BJ (cell line): ENCODE measurements at places on chromosomes 3 and 15. TPM values are rescaled to one million over a fixed set of nuclear protein-coding genes. Genes with fewer than 3 reads are reported as not detected.

RAB6B gene
- 2.0 and 3.0 TPM in 2 replicates for polyA plus RNA-seq

ZDHHC23 gene
- polyA plus RNA-seq: 2.1 and 2.5 TPM in 2 replicates

GPR15 gene
- not detected in 2 replicates for polyA plus RNA-seq

EIF4E3 gene
- polyA plus RNA-seq: 1.1 and 2.8 TPM in 2 replicates

COLQ gene
- polyA plus RNA-seq: 1.0 and 1.6 TPM in 2 replicates

SNRPN gene
- polyA plus RNA-seq: 84.1 and 84.6 TPM in 2 replicates

HRH1 gene
- 6.1 and 8.8 TPM in 2 replicates for polyA plus RNA-seq

GHSR gene
- not detected in 2 replicates for polyA plus RNA-seq

GMNC gene
- not detected in 2 replicates for polyA plus RNA-seq

GOLGA6L7 gene
- polyA plus RNA-seq: not detected in 2 replicates

GASK1A gene
- 0.38 and 0.78 TPM in 2 replicates for polyA plus RNA-seq

IQCH gene
- 0.82 and 1.5 TPM in 2 replicates for polyA plus RNA-seq

KLF15 gene
- 0.29 and 0.44 TPM in 2 replicates for polyA plus RNA-seq

NMNAT3 gene
- 0.38 and 0.61 TPM in 2 replicates for polyA plus RNA-seq

CCDC191 gene
- 1.3 and 1.9 TPM in 2 replicates for polyA plus RNA-seq

VGLL3 gene
- polyA plus RNA-seq: 59.3 and 98.8 TPM in 2 replicates

LRTM1 gene
- not detected in 2 replicates for polyA plus RNA-seq

SLC7A14 gene
- 0.60 and 0.63 TPM in 2 replicates for polyA plus RNA-seq

GRIP2 gene
- 0.18 and 0.45 TPM in 2 replicates for polyA plus RNA-seq

FANCD2OS gene
- polyA plus RNA-seq: not detected in 2 replicates

RABL3 gene
- polyA plus RNA-seq: 2.6 and 5.8 TPM in 2 replicates

LRRN1 gene
- polyA plus RNA-seq: 0.02 TPM in 1 of 2 replicates, not detected in the other

TRPM1 gene
- 0.18 and 0.44 TPM in 2 replicates for polyA plus RNA-seq

HDC gene
- polyA plus RNA-seq: not detected in 2 replicates

ROPN1B gene
- polyA plus RNA-seq: not detected in 2 replicates

MESP2 gene
- polyA plus RNA-seq: 0.28 and 0.39 TPM in 2 replicates

SLC35G2 gene
- polyA plus RNA-seq: 5.5 and 12.4 TPM in 2 replicates

TEX55 gene
- not detected in 2 replicates for polyA plus RNA-seq
